EH (cell line): ENCODE measurements at places on chromosomes 2 and 18.

DNA sequence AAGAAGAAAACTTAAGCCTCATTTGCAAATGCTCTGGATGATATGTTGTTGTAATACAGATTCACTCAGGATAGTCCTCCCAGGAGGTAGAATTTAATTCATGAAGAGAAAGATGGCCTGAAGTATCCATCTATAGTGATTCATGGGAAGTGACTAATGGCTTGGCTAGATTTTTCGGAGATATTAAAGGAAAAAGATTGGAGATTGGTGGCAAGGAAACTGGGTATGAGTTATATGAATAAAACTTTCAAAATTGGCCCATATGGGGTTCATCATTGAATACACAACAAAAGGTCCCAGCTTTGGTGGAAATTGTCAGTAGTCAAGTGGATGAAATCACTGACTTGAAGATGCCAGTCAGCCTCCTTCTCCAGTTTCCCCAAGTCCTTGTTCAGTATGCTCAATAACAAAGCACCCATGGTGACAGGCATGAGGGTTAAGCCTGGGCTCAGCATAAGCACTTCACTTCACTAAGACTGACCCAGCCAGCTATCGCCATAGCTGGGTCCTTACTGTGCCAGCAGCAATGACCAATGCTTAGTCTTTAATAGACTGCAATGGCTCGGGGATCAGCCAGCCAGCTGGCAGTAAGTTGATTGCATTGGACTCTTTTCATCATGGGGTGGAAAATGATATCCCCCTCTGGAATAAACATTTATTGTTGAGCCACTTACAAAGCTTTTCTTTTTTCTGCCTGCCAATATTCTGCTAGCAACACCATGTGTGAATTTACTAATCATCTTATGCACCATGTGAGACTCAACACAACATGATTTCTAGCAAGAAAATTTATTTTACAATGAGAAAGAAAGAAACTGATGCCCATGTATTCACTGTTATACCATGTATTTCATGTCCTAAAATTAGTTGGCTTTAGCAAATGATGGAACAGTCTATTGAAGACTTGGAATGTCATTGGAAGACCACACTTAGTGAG, 176.6 kb upstream of the TACR1 start:
- peak; percentile 80 for DNase-seq

GRCh38 chr2:234269769-234270204, 219.3 kb downstream of the SPP2 start:
- peak; percentile 60 for DNase-seq

DNA sequence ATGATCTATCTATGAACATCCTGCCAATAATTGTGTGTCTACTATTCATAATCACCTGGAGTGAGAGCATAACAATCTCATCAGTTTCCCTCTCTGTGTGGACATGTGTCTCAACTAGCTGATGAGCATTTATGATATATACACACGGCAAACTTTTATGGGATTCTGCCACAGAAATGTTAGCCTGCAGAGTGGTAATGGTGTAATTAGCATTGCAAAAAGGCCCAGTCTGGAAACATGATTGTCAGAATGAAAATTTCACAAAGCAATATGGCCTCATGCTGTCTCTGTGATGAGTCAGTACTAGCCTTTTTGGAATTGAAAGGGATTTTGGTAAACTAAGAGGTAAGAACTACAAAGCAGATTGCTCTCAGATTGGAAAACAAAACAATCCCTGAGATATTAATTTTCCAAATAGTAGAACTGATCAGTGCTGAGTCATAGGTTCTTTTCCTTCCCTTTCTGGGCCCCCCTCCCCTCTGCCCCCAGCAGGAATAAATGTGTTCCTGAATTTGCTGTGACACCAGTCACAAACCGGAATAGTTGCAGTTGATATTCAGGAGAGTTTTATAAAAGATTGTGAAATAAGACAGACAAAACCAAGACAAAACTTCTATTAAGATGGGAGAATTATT, 189.2 kb downstream of the OSR1 start:
- no peak for DNase-seq

- DNase-seq, result peak; percentile 93
Measured at GRCh38 chr2:1972422-1972821, 228.1 kb upstream of the PXDN start.

DNA sequence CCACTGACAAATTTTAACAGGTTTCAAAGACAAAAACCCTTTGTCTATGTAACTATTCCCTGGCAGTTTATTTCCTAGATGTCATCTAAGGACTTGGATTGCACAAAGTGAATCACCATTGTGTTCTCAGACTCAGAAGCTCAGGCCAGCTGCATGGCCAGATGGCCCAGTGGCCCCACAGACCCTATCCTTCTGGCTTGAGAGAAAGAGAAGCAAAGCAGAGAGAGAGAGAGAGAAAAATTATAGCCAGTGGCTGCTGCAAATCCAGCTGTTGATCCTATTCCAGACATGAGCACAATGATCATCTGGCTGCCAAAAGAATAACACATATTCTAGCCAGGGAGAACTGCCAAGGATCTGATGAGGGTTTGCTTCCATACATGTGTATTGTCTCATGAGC, 25.8 kb downstream of the CTLA4 start:
- no peak for DNase-seq

DNA sequence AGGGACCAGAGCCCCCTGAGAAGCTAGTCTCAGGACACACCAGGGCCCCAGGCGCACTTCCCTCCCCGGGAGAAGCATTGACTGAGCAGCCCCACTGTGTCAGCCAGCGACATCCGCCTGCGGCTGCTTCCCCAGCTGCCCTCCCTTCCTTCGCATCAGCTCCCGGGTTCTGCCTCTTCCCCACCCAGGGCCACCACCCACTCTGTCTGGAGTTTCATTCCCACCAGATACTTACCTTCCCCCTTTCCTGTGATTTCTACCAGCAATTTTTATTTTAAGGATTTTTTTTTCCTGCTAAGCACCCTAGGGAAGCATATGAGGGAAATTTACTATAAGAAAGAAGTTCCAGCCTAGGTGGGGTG, 99.2 kb downstream of the SMAD7 start:
- DNase-seq, result no peak

GRCh38 chr2:196464311-196464710, 175.2 kb upstream of the CCDC150 start:
- peak; percentile 41 for DNase-seq

- no peak for DNase-seq
Measured at GRCh38 chr18:3970929-3971328, 484.2 kb downstream of the DLGAP1 start.

DNA sequence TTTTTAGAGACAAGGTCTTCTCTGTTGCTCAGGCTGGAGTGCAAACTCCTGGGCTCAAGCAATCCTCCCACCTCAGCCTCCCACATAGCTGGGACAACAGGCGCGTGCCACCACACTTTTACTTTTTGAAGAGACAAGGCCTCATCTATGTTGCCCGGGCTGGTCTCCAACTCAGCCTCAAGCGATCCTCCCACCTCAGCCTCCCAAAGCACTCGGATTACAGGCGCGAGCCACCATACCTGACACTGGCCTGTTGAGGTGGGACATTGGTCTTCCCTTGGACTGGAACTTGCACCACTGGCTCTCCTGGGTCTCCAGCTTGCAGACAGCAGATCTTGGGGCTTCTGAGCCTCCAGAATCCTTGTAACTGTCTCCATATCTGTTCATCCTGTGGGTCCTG, 75.6 kb downstream of the NDUFA10 start:
- DNase-seq, result no peak

GRCh38 chr2:156147594-156148330, 184.8 kb downstream of the NR4A2 start:
- no peak for DNase-seq

DNA sequence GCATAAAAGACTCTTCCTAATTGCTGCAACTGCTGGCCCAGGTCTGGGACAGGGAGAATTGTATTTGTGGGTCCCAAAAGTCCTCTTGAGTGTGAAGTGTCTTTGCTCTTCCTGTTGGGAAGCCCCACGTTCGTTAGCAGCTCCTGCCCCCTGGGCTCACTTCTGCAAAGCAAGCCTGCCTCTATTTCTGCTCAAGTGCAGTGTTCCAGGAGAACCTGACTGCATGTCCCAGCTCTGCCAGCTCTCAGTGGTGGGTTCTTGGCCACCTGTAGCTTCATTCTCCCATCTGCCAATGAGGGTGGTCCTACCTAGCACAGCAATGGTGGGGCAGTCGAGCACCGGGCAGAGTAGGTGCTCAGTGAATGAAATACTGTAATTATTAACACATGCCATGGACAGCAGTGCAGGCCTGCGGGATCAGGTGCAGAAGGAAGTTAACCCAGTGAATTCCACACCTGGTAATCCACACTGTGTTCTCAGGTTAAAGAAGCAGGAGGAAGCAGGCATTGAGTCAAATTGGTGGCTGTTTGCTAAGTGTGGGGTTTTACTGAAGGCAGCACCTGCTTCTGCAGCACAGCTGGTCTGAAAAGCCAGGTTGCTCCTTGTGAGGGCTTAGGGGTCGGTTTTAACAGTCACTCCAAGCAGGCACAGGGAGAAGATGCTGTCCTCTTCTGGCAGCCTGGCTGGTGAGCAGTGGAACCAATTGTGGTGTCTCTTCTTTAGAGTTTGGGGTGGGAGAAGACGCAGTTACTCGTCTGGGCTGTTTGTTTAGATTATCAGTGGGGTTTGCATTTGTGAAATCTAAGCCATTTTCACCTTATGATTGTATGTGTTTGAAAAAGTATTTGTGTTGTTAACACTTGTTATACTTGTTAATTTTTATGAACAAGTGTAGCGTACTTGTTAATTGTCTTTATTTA, 54.3 kb downstream of the DGKD start:
- no peak for DNase-seq

DNA sequence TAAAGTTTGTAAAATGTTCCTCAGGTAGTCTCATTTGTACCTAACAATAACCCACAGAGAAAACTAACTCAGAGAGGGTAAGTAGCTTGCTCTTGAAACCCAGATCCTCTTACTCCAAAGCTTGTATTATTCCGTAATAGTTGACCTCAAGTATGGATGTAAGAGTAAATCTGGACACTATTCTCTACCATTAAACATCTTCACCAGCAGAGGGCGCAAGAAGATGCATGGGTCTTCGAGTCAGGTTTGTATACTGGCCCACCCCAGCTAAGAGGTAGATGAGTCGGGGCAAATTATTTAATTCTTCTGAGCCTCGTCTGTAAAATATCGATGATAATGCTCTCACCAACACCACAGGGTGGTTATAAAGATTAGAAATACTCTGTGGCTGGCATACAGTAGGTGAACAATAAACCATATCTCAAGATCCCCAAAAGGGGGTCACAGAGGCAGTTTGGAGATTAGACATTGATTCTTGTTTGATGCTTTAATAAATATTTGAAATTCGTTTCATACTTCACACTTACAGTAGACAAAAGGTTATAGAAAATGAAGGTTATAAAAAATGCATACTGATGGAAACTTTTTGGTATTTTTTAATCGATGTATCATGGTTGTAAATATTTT, 3.5 kb upstream of the CABLES1 start:
- DNase-seq, result peak; percentile 80

DNA sequence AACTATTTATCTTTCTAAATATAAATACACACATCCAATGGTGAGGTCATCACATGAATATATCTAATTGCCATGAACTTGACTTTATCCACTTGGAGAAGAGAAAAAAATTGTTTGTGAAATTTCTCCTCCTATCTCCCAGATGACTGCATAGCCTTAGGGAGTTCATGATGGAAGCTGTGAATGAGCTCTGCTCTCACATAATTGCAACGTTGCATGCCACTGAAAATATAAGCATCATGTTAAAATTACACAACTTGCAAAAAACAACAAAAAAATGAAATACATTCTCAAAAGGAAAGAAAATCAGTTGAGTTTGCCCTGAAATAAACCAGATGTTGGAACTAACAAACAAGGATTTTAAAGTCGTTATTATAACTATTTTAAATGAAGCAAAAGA, 50.6 kb upstream of the OSR1 start:
- DNase-seq, result peak; percentile 34

DNA sequence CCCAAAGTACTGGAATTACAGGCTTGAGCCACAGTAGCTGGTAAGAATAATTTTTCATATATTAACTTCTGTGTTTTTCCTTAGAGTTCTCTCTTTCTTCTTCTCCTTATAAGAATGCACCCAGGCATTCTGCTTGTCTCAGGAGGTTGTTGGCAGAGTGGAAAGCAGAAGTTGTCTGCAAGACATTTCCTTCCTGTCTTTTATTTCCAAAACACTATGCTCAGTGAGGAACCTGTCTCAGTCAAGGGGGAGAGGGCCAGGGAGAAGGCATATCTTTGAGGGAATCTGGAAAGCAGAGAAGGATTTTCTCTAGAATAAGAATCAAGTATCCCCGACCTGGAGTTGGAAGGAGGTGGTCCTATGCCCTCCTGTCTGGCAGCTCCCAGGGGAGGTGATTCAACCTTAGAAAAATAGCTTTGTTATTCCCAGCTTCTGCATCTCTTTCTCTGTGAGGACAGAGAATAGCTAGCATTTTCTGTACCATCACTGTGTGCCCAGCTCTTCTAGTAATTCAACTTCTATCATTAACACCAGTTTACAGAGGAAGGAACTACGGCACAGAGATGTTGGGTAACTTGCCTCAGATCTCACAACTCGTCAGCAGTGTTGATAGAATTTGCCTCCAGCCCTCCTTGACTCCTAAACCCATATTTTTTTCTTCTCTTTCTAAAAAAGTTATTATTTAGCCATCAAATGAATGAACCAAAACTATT, 3.8 kb upstream of the LPIN2 start:
- no peak for DNase-seq

DNA sequence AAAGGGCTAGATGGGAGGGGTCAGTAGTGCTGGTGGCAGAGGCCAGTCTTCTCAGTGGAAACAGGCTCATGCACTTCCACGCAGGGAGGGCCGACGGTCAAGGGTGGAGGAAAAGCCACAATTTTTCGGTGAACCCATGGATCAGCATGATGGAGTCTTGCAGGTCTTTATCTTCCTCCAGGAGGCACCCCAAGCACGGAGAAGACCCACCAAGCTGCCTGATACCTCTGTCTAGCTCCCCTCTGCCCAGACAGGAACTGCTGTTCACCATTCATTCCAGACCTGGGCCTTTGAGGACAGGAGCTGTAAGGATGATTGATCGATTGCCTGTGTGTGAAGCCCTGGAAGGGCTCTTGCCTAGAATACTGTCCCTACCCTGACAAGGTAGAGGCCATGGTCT, 2.8 kb upstream of the LRRFIP1 start:
- DNase-seq, result no peak

DNA sequence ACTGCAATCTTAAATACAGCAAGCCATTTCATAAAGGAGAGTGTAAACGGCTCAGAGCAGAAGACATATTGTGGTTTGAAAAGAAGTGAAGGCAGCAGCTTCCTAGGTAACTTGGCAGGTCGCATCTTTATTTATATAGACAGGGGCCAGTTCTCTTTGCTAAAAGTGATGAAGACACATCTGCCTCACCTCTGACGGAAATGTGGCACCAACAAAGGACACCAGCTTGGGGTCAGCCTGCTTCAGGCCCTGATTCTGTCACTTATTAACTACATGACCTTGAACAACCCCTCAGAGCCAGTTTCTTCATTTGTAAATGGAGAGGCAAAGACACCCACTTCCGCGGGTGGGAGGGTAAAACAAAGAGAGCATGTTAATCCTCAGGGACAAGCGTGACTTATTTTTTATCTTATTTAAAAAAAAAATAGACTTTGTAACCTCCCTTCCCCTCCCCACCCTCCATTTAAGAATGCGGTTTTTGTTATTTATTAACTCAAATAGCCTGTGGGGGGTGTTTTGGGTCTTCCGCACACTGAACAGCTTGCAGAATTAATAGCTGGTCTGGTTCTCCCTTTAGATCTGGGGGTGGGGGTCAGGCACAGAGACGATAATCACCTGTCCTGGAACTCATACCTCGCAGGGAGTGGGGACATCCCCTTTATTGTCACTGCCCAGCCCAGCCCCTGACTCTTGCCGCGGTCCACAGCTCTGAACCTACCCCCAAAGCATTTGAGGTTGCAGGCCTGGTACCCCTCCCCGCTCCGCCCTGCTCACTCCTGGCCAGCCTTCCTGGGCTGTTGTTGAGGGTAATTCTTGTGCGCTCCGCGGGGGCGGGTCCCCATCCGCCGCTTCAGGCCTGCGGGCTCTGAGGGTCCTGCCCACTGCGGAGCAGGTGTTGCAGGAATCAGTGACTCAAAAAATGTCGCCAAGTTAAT, 64.2 kb upstream of the TMEM17 start:
- no peak for DNase-seq
